ENCODE measurements at places on chromosomes 16 and 17. TPM values are rescaled to one million over a fixed set of nuclear protein-coding genes. Genes with fewer than 3 reads are reported as not detected.

Gene TBC1D3B
- not detected for total RNA-seq

Gene PMFBP1
- total RNA-seq: 0.75 TPM

Gene ABCC12
- total RNA-seq: not detected

Gene HAS3
- 0.20 TPM for total RNA-seq

Gene ABAT
- total RNA-seq: 18.1 TPM

Gene MRPL58
- 41.3 TPM for total RNA-seq

DNA sequence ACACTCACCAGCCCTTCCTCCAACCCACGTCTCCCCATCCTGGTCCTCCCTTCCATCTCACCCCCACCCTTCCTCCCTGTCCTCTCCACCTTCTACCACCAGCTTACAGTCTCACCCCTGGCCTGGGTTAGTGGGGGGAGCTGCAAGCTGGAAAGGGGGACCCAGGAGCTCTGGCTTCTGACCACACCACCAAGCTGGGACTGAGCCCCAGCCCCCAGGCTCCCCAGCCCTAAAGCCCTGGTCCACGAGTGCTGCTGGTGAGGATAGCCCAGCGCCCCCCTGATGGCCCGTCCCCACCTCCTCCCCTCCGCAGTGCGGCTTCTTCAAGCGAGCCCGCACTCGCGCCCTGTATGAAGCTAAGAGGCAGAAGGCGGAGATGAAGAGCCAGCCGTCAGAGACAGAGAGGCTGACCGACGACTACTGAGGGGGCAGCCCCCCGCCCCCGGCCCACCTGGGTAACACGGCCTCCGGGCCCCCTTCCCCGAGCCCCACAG, 7.2 kb upstream of the PDK2 start:
- no peak overlapping the region for H3K4me3 ChIP-seq
- H3K27me3 ChIP-seq: no peaks in the 10 kb centered on the region
- no peak overlapping the region for H3K27ac ChIP-seq
- DNase-seq: no peak
- H3K36me3 ChIP-seq: no peaks in the 10 kb centered on the region

DNA sequence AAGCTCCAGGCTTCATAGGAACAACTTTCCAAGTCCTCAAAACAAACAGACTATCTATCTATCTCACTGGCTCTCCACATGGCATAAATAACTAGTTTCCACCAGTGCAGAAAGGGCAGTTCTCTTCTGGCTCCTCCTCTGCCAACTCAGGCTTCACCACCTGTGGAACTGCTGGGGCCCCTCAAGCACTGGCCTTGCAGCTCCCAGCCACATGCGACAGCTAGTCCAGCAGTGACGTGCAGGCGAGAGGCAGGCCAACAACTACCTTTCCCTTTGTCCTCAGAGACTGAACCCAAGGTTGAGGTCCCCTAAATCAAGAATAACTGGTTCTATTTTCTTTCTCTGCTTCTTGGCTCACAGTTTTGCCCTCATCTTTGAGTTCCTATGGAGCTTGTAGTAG, 137.6 kb downstream of the AATF start:
- H3K27ac ChIP-seq: no peak overlapping the region
- DNase-seq: no peak
- peaks cover 7% of the 10 kb centered on the region for H3K4me1 ChIP-seq

DNA sequence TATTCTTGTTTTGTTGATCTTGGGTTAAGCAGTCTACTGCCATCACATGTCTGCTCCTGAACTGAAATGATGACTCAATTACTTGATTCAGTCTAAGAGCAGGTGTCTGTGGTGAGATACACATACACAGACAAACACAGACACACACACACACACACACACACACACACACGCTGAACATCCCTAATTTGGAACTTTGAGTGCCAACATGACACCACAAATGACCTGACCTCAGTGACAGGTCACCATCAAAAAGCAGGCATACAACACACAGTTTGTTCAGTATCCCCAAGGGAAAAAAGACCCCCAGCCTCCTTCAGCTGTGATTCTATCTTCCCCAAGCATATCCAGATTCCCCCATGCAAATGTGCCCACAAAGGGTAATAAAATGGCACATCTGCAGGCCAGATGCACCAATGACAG, 130.1 kb upstream of the TMEM97 start:
- no peak overlapping the region for H3K4me3 ChIP-seq
- H3K4me1 ChIP-seq: no peaks in the 10 kb centered on the region
- DNase-seq: no peak
- no peak overlapping the region for H3K27ac ChIP-seq

GRCh38 chr16:8959921-8960787, 3.6 kb downstream of the USP7 start:
- H3K36me3 ChIP-seq: no peaks in the 10 kb centered on the region
- DNase-seq: no peak
- no peak overlapping the region for H3K4me3 ChIP-seq
- peaks cover 74% of the 10 kb centered on the region for H3K4me1 ChIP-seq

DNA sequence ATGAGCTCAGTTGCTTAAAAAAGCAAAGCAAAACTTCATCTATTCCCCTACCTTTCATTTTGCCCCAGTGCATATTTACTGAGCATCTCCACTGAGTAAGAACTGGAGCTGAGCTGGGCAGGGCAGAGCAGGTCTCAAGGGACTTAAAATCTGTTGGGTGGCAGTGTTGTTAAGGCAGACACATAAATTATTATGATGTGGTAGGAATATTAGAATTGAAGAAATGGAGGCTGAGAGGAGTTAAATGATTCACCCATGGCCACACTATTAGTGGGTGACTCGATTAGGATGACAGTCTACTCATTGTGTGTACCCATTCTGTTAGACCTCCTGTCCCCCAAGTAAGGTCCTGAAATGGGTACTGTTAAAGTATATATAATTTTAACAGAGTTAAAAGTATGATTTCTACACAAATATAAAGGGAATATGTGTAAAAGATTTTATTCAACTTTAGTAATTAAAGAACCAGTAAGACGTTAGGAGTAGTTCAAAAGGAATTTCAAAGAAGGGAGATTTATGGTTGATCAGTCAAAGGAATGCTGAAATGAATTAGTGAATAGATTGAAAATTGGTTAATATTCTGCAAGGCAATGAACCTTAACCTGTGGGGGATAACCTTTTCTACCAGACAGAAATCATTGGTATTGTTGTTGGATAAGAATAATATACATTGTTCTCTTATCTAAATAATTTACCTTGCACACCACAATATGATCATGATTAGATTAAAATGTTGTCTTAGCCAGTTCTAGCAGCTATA, 17.5 kb downstream of the ITGB3 start:
- H3K4me1 ChIP-seq: peaks cover 53% of the 10 kb centered on the region
- no peak overlapping the region for H3K4me3 ChIP-seq
- no peak for DNase-seq
- H3K36me3 ChIP-seq: no peaks in the 10 kb centered on the region
- no peaks in the 10 kb centered on the region for H3K27me3 ChIP-seq
- no peak overlapping the region for H3K27ac ChIP-seq

- no peak overlapping the region for H3K4me3 ChIP-seq
- no peaks in the 10 kb centered on the region for H3K36me3 ChIP-seq
- H3K27me3 ChIP-seq: no peaks in the 10 kb centered on the region
- no peak for DNase-seq
- H3K4me1 ChIP-seq: peaks cover 3% of the 10 kb centered on the region
These were observed 77.0 kb downstream of the CACNG1 start for GRCh38 chr17:67121316-67121891.

DNA sequence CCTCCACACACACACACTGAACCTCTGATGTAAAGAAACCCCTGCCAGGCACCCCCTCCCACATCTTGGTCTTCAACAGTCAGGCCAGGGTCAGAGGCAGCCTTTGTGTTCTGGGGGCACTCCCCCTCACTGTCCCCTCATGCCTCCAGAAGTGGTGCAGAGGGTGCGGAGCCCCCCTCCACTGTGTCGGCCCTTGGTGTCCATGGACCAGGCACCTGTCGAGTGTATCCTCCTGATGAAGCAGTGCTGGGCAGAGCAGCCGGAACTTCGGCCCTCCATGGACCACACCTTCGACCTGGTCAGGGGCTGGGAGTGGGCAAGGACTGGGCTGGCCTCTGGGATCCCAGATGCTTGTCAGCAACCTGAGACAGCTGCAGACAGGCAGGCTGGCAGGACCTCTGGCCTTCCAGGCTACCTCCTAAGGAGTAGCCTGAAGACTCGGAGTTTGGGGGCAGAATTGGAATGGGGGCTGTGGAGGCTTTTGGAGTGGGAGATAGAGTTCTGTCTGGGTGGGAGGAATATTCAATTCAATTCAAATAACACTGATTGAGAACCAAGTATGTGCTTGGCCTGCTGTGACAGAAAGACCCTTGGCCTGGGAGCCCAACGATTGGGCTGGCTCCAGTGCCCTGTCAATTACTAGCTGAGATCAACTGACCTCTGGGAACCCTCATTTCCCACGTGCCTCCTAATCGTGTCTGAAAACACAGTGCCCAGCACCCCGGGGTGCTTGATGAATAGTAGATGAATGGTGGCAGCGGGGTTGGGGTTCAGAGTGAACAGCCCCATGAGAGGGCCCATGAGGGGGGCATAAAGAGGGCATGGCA, 11.5 kb downstream of the GUCY2D start:
- H3K4me1 ChIP-seq: peaks cover 18% of the 10 kb centered on the region
- DNase-seq: no peak
- H3K27me3 ChIP-seq: peaks cover 22% of the 10 kb centered on the region
- H3K4me3 ChIP-seq: no peak overlapping the region

- peaks cover 51% of the 10 kb centered on the region for H3K4me1 ChIP-seq
- no peak overlapping the region for H3K4me3 ChIP-seq
- no peaks in the 10 kb centered on the region for H3K36me3 ChIP-seq
- H3K27ac ChIP-seq: peak overlapping the region; percentile 78
These were observed 119.8 kb downstream of the HIC1 start for GRCh38 chr17:2174468-2175293.

GRCh38 chr16:24991349-24991748, 23.8 kb downstream of the ARHGAP17 start:
- H3K27ac ChIP-seq: peak overlapping the region; percentile 86
- DNase-seq: no peak
- no peaks in the 10 kb centered on the region for H3K36me3 ChIP-seq
- no peaks in the 10 kb centered on the region for H3K27me3 ChIP-seq
- no peak overlapping the region for H3K4me3 ChIP-seq
- peaks cover 97% of the 10 kb centered on the region for H3K4me1 ChIP-seq

GRCh38 chr17:61616783-61617182, 25.8 kb upstream of the NACA2 start:
- no peak for DNase-seq
- no peaks in the 10 kb centered on the region for H3K27me3 ChIP-seq
- no peaks in the 10 kb centered on the region for H3K4me1 ChIP-seq

DNA sequence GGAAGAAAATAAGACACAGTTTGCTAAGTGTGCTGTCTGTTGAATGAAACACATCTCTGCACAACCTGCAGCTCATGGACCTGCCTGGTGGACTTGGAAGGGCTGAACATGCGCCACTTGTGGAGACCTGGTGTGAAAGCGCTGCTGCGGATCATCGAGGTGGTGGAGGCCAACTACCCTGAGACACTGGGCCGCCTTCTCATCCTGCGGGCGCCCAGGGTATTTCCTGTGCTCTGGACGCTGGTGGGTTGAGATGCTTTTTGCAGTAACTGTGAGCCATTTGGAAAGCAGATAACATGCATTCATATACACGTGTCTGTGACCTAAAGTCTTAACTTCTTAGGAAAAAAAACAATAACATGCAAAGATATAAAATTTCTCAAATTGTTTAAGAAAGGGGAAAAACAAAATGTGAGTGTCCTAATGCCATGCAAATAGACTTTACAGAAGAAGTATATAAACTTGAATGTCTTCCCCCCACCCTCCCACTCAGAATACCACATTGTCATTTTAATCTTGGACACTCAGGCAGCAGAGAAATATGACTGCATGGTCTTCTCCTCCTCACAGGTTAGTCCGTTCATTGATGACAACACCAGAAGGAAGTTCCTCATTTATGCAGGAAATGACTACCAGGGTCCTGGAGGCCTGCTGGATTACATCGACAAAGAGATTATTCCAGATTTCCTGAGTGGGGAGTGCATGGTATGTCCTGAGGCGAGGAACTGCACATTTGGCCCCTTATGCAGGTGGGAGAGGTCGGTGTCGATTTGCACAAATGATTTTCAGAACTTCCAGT, 65.6 kb downstream of the SEC14L1 start:
- H3K27me3 ChIP-seq: no peaks in the 10 kb centered on the region
- DNase-seq: no peak
- H3K36me3 ChIP-seq: no peaks in the 10 kb centered on the region

GRCh38 chr16:48442379-48442778, 57.2 kb upstream of the SIAH1 start:
- no peak overlapping the region for H3K27ac ChIP-seq
- no peak for DNase-seq
- H3K27me3 ChIP-seq: no peaks in the 10 kb centered on the region
- no peaks in the 10 kb centered on the region for H3K36me3 ChIP-seq
- H3K4me3 ChIP-seq: no peak overlapping the region
- H3K4me1 ChIP-seq: no peaks in the 10 kb centered on the region

DNA sequence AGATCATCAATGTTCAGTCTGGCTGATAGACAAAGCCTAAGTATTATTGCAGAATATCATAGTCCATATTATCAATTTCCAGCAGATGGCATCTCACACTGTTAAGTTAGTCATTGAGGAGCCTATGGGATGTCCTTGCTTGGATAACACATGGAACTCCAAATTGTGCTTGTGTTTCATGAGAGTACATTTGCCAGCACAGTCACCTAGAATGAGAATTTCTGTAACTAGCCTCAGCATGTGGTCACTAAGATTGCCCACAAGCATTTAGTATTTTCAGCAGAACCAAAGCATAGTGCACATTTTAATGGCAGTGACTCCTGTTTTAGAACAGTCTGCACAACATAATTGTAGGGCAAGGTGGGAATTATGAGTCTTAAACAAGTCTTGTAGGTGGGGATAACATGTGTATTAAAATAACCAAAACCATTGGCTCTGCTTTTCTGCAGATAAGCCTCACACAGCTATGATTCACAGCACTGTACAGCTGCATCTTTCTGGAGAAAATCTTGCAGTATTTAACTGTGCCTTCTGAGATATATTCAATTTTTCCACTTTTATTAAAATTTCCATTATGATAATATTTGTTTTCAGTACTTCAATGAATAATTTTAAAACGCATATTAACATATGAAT, 882.8 kb upstream of the SOX9 start:
- no peak overlapping the region for H3K4me3 ChIP-seq
- H3K4me1 ChIP-seq: no peaks in the 10 kb centered on the region
- H3K27ac ChIP-seq: no peak overlapping the region
- H3K27me3 ChIP-seq: no peaks in the 10 kb centered on the region
